ENCODE measurements at places on chromosomes 13 and 19. TPM values are rescaled to one million over a fixed set of nuclear protein-coding genes. Genes with fewer than 3 reads are reported as not detected.

N4BP2L1 gene
- 17.1 TPM for total RNA-seq

KLK2 gene
- total RNA-seq: not detected

OR4F17 gene
- total RNA-seq: not detected

OVOL3 gene
- total RNA-seq: not detected

CDX2 gene
- total RNA-seq: not detected

ZNF723 gene
- not detected for total RNA-seq

PSG3 gene
- total RNA-seq: not detected

MEDAG gene
- total RNA-seq: 163 TPM

ZNF548 gene
- 48.2 TPM for total RNA-seq

COL4A2 gene
- total RNA-seq: 1,135 TPM

ZNF229 gene
- 4.1 TPM for total RNA-seq

HIPK4 gene
- not detected for total RNA-seq

ZNF227 gene
- 17.8 TPM for total RNA-seq

GGN gene
- total RNA-seq: 1.5 TPM

VSTM2B gene
- not detected for total RNA-seq

SIGLEC5 gene
- 1.4 TPM for total RNA-seq

ZNF844 gene
- total RNA-seq: 9.0 TPM

R3HDM4 gene
- 37.6 TPM for total RNA-seq

COL4A1 gene
- 505 TPM for total RNA-seq

STOML3 gene
- total RNA-seq: not detected

ANGPTL4 gene
- 99.1 TPM for total RNA-seq

CBY2 gene
- not detected for total RNA-seq

PTOV1 gene
- total RNA-seq: 72.2 TPM

FAM124A gene
- total RNA-seq: 13.7 TPM

B3GNT8 gene
- total RNA-seq: 4.0 TPM

FCGBP gene
- total RNA-seq: 120 TPM

ZNF154 gene
- 3.2 TPM for total RNA-seq

ZNF544 gene
- 25.6 TPM for total RNA-seq

LILRA6 gene
- total RNA-seq: 5.2 TPM

ZNF57 gene
- total RNA-seq: 4.0 TPM
